ENCODE measurements at places on chromosomes 12 and 14. TPM values are rescaled to one million over a fixed set of nuclear protein-coding genes. Genes with fewer than 3 reads are reported as not detected.
A peak's percentile ranks its signal among the peaks of the same experiment; 100 is the strongest.

DNA sequence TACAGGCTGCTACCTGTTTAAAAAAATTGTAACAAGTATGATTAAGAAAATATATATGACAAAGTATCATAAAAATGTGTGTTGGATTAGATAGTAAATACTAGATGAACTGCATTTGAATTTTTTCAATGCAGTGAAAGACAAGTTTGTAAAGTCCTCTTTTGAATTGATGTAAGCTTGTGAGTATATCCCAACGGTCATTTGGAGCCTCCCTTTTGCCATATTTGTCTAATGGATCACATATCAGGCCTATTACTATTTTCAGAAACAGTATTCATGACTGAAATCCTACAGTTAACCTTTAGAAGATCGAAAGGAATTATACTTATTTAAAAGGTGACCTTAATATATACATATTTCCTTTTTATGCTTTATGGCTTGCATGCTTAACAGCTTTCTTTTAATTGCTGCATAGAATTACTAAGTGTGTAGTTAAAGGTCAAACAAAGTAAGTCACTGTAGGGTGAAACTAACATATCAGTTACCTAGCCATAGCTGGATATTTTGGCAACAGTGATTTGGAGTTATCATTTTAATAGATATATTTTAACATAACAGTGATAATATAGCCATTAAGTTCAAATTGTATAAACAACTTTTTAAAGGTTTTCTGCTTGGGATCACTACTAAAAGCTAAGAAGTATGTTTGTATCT lies 53.6 kb downstream of the USP15 start:
- peaks cover 4% of the 10 kb centered on the region for H3K4me1 ChIP-seq
- H3K36me3 ChIP-seq, result peaks cover 8% of the 10 kb centered on the region
- no peaks in the 10 kb centered on the region for H3K27me3 ChIP-seq
- no peak overlapping the region for H3K27ac ChIP-seq
- H3K4me3 ChIP-seq, result no peak overlapping the region

GRCh38 chr12:6526766-6527525 lies 7.4 kb upstream of the GAPDH start:
- H3K27ac ChIP-seq, result no peak overlapping the region
- no peaks in the 10 kb centered on the region for H3K27me3 ChIP-seq
- peaks cover 2% of the 10 kb centered on the region for H3K4me1 ChIP-seq
- DNase-seq, result no peak

Gene KRT2
- total RNA-seq, result not detected

Gene SYNE3
- total RNA-seq, result 16.0 TPM

GRCh38 chr14:72906879-72907278 lies 13.0 kb upstream of the DPF3 start:
- no peaks in the 10 kb centered on the region for H3K27me3 ChIP-seq
- H3K27ac ChIP-seq, result no peak overlapping the region
- no peak for DNase-seq
- H3K36me3 ChIP-seq, result no peaks in the 10 kb centered on the region
- no peaks in the 10 kb centered on the region for H3K4me1 ChIP-seq

DNA sequence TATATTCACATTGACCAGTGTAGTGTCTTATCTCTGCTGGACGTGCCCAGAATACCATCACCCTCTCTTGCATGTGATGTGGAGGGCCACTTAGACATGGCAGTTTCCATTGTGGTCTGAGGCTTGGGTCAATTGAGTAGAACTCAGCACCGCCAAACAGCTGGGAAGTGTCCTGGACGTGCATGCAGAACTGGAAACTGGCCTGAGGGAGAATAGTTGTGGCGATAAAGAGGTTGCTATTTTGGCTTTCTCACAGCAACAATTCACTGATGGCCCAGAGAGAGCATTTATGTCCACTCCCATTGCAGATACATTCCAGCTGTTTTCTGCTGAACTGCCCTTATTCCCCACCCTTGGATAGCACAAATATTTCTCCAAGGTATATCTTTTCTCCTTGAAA lies 210.1 kb upstream of the DAAM1 start:
- no peaks in the 10 kb centered on the region for H3K27me3 ChIP-seq
- no peaks in the 10 kb centered on the region for H3K4me1 ChIP-seq
- H3K4me3 ChIP-seq, result no peak overlapping the region

DNA sequence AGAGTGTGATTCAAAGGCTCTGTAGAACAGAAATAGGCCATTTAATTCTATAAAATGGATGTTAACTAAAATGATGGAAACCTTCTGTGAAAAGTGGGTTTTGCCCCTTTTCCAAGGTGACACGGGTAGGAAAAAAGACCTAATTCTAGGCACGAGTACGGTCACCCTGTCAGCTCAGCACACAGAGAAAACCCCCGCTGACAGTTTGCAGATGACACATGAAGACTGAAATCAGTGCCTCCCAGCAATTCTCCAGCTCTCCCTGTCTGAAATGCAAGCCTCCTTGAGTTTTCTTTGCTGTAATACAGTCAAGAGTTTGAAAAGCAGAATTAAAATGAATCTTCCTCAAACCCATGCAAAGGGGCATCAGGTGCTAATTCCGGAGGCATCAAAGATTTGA lies 230.0 kb downstream of the TMEM132D start:
- no peak overlapping the region for H3K4me3 ChIP-seq
- no peaks in the 10 kb centered on the region for H3K27me3 ChIP-seq
- H3K4me1 ChIP-seq, result no peaks in the 10 kb centered on the region
- H3K27ac ChIP-seq, result no peak overlapping the region

DNA sequence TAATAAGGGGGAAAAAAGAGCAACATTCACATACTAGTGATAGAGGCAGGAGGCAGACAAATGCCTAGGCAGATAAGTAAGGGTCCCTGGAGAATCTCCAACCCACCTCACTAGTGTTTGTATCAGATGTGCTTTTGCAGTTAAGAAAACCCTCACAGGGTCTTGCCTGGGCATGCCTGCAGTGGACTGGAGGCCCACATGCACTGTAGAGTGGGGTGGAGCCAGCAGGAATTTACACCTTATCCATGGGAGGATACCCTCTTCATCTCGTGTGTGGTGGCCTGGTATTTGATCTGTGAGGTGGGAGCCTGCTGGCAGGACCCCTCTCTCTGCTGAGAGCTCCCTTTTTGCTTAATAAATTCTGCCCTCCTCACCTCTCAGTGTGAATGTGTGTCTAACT lies 238.0 kb upstream of the SLC16A7 start:
- H3K4me3 ChIP-seq, result no peak overlapping the region
- no peaks in the 10 kb centered on the region for H3K27me3 ChIP-seq
- no peak overlapping the region for H3K27ac ChIP-seq
- H3K36me3 ChIP-seq, result no peaks in the 10 kb centered on the region

Gene RNF212B
- total RNA-seq, result not detected

GRCh38 chr14:39988939-39989338 lies 556.7 kb upstream of the FBXO33 start:
- H3K4me3 ChIP-seq, result no peak overlapping the region
- H3K36me3 ChIP-seq, result no peaks in the 10 kb centered on the region
- H3K4me1 ChIP-seq, result no peaks in the 10 kb centered on the region
- no peak overlapping the region for H3K27ac ChIP-seq
- no peaks in the 10 kb centered on the region for H3K27me3 ChIP-seq

GRCh38 chr14:69247676-69248440 lies 12.1 kb upstream of the GALNT16 start:
- no peaks in the 10 kb centered on the region for H3K4me1 ChIP-seq
- H3K27ac ChIP-seq, result no peak overlapping the region
- H3K4me3 ChIP-seq, result no peak overlapping the region
- no peaks in the 10 kb centered on the region for H3K27me3 ChIP-seq
- H3K36me3 ChIP-seq, result no peaks in the 10 kb centered on the region
- no peak for DNase-seq

GRCh38 chr12:7101047-7101693 lies 7.8 kb downstream of the C1RL start:
- H3K27me3 ChIP-seq, result no peaks in the 10 kb centered on the region
- no peak overlapping the region for H3K27ac ChIP-seq
- peaks cover 2% of the 10 kb centered on the region for H3K4me1 ChIP-seq
- no peak for DNase-seq

- H3K4me1 ChIP-seq, result no peaks in the 10 kb centered on the region
- H3K27me3 ChIP-seq, result no peaks in the 10 kb centered on the region
- DNase-seq, result no peak
- no peaks in the 10 kb centered on the region for H3K36me3 ChIP-seq
Observed at GRCh38 chr12:131372171-131372475, 338.8 kb upstream of the SFSWAP start.

GRCh38 chr12:24948420-24948756 lies 513 bp downstream of the BCAT1 start:
- peak overlapping the region; percentile 56 for H3K4me3 ChIP-seq
- H3K27me3 ChIP-seq, result no peaks in the 10 kb centered on the region
- no peak for DNase-seq
- H3K36me3 ChIP-seq, result no peaks in the 10 kb centered on the region
- peaks cover 4% of the 10 kb centered on the region for H3K4me1 ChIP-seq

Gene LRRC43
- total RNA-seq, result 13.6 TPM

- no peaks in the 10 kb centered on the region for H3K36me3 ChIP-seq
- no peak overlapping the region for H3K4me3 ChIP-seq
- no peak overlapping the region for H3K27ac ChIP-seq
Observed at GRCh38 chr12:67681105-67681778, 32.7 kb downstream of the DYRK2 start.

Gene HAL
- 7.1 TPM for total RNA-seq

GRCh38 chr12:116708826-116709756 lies 28.8 kb downstream of the SPRING1 start:
- H3K27me3 ChIP-seq, result no peaks in the 10 kb centered on the region
- no peaks in the 10 kb centered on the region for H3K36me3 ChIP-seq

Gene KRT72
- 0.11 TPM for total RNA-seq

DNA sequence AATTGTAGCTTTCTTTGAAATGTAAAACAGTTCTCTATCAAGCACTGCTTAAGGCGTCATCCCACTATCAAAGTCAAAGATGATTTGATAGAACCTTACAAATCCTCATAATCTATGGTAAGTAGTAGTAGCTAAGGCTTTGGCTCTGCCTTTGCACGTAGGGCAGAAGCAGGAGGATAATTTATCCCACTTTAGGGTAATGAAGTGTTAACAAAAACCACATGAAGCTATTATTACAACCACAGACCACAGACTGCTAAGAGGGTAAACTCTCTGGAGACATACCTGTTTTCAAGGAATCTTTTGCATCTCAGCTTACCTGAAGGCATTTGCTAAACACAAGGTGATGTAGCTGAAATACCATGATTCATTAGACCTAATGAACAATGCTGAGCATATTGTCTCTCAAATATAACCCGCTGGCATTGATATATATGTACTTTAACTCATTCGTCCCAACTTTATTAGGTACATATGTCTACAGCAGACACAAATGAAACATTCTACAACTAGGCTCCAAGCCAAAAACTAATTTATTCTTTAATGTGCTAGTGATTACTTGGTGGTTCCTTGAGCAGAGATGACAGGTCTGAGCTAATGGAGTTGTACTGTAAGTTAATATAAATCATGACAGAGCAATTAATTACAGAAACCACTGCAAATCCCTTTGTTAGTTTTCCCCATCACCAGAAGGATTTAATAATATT lies 368.8 kb downstream of the ETNK1 start:
- no peak overlapping the region for H3K27ac ChIP-seq
- H3K4me1 ChIP-seq, result no peaks in the 10 kb centered on the region
- H3K36me3 ChIP-seq, result no peaks in the 10 kb centered on the region
- no peak overlapping the region for H3K4me3 ChIP-seq

Gene COL2A1
- not detected for total RNA-seq

Gene COCH
- total RNA-seq, result not detected

Gene LGR5
- total RNA-seq, result 0.89 TPM

GRCh38 chr12:79374545-79374944 lies 316.2 kb downstream of the PAWR start:
- no peak overlapping the region for H3K27ac ChIP-seq
- H3K36me3 ChIP-seq, result no peaks in the 10 kb centered on the region
- no peaks in the 10 kb centered on the region for H3K4me1 ChIP-seq
- no peaks in the 10 kb centered on the region for H3K27me3 ChIP-seq
- DNase-seq, result no peak

Gene ZNF140
- total RNA-seq, result 13.1 TPM

DNA sequence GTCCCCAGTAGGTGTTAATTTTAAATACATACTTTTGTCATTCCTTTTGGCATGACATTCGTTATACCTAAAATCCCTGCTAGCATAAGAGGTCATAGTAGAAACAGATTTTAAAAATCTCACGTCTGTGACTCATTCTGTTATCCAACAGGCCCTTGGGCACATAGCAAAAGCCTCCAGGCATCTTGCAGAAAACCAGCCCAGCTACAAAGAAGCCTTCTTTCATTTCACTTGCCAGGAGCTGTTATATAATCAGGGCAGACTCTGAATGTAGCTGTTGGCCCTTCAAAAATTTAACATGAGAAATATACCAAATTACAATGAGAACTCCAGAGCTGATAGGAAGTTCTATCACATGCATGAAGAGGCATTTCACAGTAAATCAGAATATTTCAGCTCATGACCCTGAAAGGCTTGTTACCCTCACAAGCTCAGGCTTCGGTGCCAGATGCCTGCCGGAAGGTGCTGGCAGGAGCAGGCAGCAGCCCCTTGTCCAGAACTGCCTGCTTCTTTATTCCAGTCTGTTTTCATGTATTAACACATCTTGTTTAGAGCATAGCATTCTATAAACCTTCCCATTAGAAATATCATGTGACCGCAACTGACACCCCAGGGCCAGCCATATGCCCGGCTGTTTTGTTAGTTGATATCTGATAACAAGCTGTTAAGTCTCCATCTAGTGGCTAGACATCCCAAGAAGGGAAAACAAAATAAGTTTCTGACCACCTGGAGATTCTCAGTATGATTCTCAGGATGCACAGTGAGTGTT lies 17.8 kb downstream of the E2F7 start:
- H3K36me3 ChIP-seq, result no peaks in the 10 kb centered on the region
- no peak overlapping the region for H3K4me3 ChIP-seq
- no peaks in the 10 kb centered on the region for H3K27me3 ChIP-seq

GRCh38 chr14:105907276-105907675 lies 380.9 kb downstream of the TMEM121 start:
- H3K27ac ChIP-seq, result no peak overlapping the region
- DNase-seq, result no peak
- H3K4me3 ChIP-seq, result no peak overlapping the region
- H3K36me3 ChIP-seq, result no peaks in the 10 kb centered on the region
- no peaks in the 10 kb centered on the region for H3K27me3 ChIP-seq
- H3K4me1 ChIP-seq, result no peaks in the 10 kb centered on the region

DNA sequence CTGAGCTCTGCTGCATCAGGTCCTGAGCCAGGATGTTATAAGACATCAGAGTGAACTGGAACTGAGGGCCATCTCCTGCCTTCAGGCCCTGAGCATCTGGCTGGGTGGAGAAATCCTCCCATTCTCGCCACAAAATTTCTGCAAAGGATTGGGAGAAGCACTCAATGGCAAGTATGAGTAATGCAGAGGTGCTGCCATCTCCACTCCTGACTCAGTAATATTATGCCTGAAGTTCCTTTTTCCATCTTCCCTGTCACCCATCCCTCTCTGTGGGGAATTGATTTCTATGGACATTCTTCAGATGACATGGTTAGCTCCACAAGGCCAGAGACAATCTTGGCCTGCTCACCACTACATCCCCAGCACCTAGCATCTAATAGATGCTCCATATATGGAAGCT lies 4.7 kb downstream of the ANGEL1 start:
- H3K27me3 ChIP-seq, result no peaks in the 10 kb centered on the region
- peaks cover 16% of the 10 kb centered on the region for H3K4me1 ChIP-seq
- H3K27ac ChIP-seq, result no peak overlapping the region
- H3K36me3 ChIP-seq, result peaks cover 61% of the 10 kb centered on the region

Data from upper lobe of left lung (tissue), 6 donors.